ENCODE measurements at places on chromosomes 2 and 18.

DNA sequence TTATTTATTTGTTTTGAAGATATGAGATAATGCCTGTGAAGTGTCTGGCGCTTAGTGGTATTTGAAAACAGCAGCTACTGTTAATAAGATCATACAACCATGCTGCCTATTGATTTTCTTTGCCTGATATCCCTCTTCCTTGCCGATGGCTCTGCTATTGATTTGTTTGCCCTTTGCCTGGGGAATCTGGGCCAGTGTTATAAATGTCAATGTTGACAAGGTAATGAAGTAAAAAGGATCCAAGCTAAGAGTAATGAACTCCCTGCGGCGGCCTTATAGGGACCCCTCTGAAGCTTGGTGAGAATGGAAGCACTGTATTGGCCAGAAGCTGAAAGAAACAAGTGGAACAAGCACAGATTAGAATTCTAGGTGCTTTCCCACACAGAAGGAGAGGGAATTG lies 854.6 kb downstream of the CNTNAP5 start:
- no peak for DNase-seq

DNA sequence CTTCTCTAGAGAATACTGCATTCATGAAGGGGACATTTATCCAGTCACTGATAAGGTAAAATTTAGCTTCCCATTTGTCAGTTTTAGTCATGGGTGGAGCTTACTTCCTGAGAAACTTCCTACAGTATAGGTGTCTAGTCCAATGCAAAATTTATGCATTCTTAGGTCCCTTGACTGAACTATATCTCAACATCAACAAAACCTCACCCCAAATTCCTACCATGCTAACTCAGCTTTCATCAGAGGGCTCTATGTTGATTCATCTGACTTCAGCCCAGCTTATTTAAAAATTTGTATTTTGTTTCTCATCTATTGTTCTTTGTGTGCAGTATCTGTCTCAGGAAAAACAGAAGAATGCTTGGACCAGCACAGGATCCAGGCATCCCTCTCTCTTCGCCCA lies 296.4 kb upstream of the ACVR2A start:
- DNase-seq, result no peak

DNA sequence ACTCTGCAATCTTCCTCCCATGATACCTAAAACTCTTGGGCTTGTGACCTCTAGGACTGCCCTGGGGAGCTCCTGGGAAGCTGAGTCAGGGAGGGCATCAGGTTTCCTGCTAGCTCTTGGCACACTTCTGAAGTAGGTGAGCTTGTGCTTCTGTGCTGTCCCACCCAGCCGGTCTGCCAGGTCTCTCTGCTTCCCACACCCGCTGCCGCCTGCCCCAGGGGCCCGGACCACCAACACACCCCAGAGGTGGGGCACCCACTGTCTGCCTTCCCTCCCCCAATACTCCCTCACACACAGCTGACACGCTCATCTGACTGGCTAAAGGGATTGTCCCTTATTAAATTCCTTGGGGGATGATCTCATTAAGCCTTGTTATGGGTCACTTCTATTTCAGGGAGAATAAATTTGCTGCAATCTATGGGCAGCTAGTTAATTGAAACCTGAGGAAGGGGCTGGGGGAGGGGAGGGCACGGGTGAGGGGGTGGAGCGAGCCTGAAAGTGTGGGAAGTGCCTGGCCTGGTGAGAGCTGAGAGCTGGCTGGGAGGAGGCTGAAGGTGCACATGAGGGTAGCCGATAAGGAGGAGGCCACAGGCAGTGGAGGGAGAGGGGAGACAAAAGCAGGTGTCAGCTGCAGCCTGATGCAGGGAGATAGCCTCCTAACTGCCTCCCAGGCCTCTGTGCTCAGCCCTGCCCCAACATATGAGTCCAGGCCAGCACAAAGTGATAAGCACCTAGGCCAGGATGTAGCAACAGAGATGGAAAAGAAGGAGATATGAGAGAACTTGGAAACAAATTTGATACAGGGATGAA lies 48.8 kb downstream of the HAUS1 start:
- no peak for DNase-seq

- no peak for DNase-seq
These were observed 210.9 kb downstream of the DYM start for GRCh38 chr18:49249521-49249920.

GRCh38 chr18:77528872-77529271 lies 279.2 kb downstream of the GALR1 start:
- no peak for DNase-seq

GRCh38 chr18:79410731-79411613 lies 15.2 kb downstream of the NFATC1 start:
- DNase-seq, result peak; percentile 13

- no peak for DNase-seq
These were observed 48.0 kb downstream of the SCN2A start for GRCh38 chr2:165287094-165287778.

- no peak for DNase-seq
These were observed 391 bp upstream of the TMEM17 start for GRCh38 chr2:62506421-62506750.

- DNase-seq, result no peak
These were observed 242.4 kb downstream of the KLHL29 start for GRCh38 chr2:23627236-23628009.

GRCh38 chr2:236434593-236434992 lies 135.0 kb upstream of the ACKR3 start:
- no peak for DNase-seq

DNA sequence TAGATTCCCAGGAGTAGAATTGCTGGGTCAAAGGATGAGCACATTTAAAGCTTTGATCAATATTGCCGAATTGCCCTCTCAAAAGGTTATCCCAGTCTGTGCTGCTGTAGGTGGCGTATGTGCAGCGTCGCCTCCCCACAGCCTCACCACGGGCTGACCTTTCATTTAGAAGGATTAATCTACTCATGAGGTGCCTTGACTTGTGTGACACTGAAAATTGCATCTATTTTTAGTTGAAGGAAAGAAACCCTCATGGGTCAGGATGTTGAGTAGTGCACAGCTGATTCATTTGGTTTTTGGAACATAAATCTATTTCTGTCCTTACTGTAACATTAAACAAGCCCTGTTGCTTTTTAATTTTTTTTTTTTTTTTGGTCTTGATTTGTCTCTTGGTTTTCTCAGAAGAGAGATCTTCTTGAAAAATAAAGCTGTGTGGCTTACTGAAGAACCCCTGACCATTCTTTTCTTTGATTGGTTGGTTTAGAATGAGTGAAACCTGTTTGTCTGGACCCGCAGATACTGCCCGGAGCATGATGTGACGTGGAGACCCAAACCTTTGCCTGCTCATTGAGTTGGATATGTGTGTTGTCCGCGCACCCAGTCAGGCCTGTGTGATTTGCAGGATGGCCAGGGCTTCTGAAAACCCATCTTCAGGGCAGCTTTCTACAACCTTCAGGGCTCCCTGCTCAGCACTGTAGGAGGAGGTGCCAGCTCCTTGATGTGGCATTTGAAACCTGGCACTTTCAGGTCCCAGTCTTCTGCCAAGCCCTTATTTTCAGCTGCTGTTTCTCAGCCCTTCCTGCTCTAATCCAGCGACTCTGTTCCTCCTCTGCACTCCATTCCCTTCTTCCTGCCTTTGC lies 61.0 kb downstream of the LPIN1 start:
- DNase-seq, result no peak

GRCh38 chr2:11559066-11559785 lies 25.4 kb downstream of the GREB1 start:
- DNase-seq, result no peak

GRCh38 chr2:2896643-2897042 lies 481.0 kb downstream of the EIPR1 start:
- DNase-seq, result no peak

DNA sequence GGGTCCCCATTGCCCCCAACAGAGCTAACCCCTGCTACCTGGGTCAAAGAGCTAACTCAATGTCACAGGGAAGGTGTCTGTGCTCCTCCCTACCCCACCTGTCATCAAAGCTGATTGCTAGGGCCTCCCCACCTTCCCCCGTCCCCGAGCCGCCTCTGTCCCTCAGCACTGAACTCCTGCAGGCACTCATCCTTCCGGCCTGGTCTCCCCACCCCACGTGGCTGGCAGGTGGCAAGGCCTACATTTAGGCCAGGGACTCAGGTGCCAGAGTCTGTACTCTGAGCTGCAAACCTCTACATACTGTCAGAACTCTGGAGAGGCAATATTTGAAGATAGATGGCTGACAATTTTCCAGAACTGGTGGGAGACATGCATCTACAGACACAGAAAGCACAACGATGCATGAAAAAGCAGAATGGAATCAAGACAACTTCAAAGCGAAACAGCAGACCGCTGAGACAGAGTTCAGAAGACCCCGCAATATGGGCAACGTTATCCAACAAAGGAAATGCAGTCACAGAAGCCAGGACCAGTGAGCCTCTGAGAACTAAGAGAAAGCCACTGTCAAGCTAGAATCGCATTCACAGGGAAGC lies 195.8 kb downstream of the HDAC4 start:
- DNase-seq, result no peak

DNA sequence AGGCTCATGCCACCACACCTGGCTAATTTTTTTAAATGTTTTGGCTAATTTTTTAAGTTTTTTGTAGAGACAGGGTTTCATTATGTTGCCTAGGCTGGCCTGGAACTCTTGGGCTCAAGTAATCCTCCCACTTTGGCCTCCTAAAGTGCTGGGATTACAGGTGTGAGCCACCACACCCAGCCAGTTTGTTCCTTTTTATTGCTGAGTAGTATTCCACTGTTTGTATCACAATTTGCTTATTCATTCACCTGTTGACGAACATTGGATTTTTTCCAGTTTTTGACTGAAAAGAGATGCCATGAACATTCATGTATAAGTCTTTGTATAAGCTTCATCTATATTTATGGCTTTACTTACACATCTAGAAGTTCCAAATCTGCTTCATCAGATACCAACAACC lies 5.3 kb downstream of the SOS1 start:
- no peak for DNase-seq

DNA sequence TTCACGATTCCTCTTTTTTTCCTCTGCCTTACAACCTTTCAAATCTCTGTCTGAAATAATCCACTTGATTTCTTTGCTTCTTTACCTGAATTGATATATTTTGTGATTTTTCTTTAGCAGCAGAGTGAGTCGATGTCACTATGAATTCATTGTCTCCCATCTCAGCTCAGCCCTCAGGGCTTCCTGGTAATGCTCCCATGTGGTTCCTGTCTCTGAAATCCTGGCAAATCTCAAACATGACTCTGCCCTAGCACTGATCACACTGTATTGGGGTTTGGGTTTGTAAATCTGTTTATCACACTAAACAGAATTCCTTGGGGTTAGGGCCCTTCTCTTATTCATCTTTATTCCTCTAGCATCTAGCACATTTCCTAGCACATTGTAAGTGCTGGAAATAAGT lies 43.0 kb upstream of the MSTN start:
- DNase-seq, result no peak

DNA sequence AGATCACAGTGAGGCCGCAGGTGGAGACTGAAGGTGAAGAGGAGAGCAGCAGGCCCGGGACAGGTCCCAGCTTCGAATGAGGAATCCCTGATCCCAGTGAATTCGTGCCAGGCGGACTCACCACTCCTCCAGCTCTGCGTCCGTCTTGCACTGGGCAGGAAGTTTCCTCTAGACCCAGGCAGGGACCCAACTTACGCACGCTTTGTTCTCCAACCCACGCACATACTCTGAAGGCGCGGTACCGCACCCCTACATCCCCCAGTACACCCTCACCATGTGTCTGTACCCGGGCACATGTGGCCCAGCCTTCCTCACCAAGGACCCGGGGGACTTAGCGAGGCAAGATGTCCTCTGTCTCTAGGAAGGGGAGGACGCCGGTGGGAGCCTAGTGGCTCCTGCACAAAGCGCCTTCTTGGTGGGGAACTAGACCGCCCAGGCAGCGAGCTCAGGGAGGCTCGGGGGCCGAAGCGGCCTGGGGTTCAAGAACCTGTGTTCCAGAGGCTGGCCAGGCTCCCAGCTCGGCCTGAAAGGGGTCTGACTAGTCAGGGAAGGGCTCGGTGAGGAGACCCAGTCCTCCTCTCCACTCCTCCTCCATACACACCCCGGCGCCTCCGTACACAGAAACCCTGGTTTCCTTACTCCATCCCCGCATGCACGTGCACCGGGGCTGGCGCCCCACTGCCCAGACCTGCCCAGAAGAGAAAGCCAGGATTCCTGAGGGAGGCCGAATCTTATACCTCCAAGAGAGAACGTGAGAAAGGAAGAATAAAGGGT lies 38.3 kb upstream of the ATP6V1B1 start:
- no peak for DNase-seq

DNA sequence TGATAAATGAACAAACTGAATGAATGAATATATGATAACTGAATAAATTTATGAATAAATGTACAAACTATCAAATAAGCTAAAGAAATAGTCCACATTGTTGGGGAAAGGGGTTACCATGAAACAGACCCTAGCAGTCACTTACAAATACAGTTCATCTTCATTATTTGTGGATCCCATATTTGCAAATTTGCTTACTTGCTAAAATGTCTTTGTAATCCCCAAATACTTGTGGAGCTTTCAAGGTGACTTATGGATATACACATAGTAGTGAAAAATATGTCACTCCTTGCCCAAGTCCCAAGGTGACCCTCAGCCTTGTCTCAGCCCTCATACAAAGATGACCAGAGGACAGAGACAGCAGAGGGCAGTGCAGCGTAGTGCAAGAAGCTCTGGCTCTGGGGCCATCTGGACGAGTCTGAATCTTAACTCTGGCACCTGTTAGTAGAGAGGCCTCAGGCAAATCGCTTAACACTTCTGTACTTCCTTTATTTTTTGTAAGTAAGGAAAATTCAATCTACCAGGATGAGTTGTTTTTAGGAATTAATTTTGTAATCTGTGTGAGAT lies 3.1 kb downstream of the PAIP2B start:
- DNase-seq, result peak; percentile 64

DNA sequence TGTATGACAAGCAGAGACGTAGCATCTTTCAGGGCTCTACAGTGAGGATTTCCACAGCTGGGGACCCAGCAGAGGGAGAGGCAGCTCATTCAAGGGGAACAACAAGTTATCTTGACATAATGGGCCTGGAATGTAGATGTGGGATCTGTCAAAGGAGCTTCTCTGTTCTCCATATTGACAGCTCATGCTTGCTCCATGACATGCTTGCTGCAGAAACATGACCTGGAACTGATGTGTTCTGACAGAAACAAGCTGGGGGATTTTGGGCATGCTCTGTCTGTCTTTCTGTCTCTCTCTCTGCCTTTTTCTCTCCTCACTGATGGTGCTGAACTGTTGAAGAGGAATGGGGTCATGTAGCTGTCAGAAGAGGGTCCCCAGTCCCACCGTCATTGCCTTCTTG lies 79.6 kb downstream of the MMADHC start:
- DNase-seq, result no peak

GRCh38 chr2:232530626-232531260 lies 4.8 kb downstream of the CHRND start:
- DNase-seq, result peak; percentile 5

DNA sequence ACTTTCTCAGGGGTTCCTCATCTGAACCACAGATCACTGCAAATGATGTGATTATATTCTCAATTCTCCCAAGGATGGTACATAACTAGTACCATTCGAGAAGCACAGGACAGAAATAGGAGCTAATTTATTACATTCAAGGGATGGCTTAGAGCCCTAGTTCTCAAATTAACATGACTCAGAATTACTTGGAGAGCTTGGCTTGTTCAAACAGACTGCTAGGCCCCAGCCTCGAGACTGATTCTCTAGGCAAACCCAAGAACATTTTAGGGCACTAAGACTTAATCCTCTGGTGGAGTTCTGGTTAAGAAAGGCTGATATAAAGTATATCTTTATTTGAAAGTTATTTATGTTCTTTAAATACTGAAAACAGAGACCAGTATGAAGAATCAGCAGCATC lies 35.8 kb downstream of the HIBCH start:
- DNase-seq, result no peak
